Activated CD8-positive, alpha-beta T cell treated with anti-CD3 and anti-CD28 coated beads, Interleukin-2, amount 10 ng/mL, durations not matched to agents 7 days and 5 days (primary cell): ENCODE measurements at places on chromosomes 7 and 10. TPM values are rescaled to one million over a fixed set of nuclear protein-coding genes. Genes with fewer than 3 reads are reported as not detected.

Gene MUC3A
- not detected for total RNA-seq

Gene SPDYE2
- not detected for total RNA-seq

DNA sequence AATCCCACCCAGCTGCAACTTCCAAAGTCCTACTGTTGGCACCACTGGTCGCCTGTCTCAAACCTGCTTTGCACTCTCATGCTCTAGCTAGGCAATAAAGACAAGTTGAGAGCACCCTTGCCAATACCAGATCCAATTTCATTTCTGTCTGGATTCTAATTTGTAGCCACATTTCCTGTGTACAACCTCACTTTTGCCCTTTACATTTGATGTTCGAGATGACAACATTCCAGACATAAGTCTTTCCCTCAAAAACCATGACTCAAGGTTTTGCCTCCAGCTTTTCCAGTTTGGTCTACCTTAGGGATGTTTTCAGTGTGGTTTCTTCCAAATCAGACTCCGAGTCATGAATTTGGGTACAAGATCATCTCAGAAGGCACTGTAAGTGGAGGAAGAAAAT is 309.0 kb downstream of the GPAM start:
- H3K27me3 ChIP-seq = no peaks in the 10 kb centered on the region
- no peaks in the 10 kb centered on the region for H3K36me3 ChIP-seq
- no peak overlapping the region for H3K4me3 ChIP-seq
- DNase-seq = no peak
- H3K4me1 ChIP-seq = peaks cover 4% of the 10 kb centered on the region

DNA sequence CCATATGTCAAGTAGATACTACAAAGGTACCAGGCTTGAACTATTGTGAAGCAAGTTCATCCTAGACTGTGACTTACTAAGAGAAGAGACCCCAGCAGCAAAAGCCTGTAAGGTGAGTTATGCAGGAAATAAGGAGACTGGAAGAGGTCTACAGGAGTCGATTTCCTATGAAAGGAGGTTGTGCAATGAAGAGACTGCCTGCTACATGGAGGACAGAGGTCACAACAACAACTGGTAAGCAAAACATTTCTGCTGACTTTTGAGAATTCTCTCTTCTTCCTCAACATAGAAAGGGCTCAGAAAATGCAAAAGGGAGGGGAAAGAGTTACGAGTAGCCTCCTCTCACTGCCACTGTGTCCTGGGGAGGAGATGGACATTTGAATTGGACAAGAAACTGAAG is 42.4 kb downstream of the PDK4 start:
- H3K4me1 ChIP-seq = no peaks in the 10 kb centered on the region
- DNase-seq = no peak
- H3K36me3 ChIP-seq = no peaks in the 10 kb centered on the region
- no peak overlapping the region for H3K27ac ChIP-seq
- H3K4me3 ChIP-seq = no peak overlapping the region
- peaks cover 6% of the 10 kb centered on the region for H3K27me3 ChIP-seq

DNA sequence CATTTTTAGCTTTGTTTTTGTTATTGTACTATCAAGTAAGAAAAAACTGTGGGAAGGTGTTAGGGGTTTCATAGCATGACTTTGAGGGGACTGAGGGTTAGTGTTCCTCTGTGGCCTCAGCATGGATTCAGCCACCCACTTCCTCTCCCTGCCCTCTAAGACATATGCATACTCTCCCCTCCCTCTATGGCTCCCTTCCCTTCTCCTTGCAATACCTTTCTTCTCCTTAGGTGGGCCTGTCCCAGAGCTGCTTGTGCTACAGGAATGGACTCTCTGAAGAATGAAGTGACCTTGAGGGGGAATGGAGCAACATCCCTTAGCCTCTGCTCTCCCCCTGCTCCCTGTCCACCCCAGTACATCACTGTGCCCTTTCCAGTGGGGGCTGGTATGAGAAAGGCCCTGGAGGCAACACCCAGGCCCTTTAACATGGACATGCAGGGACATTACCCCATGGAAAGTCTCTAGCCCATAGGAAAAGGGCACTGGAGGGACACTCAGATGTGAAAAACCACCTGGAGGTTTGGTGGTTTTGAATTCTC is 22.4 kb downstream of the CDH23 start:
- H3K4me1 ChIP-seq = no peaks in the 10 kb centered on the region
- H3K36me3 ChIP-seq = no peaks in the 10 kb centered on the region
- no peak overlapping the region for H3K27ac ChIP-seq
- no peak overlapping the region for H3K4me3 ChIP-seq
- no peak for DNase-seq
- peaks cover 18% of the 10 kb centered on the region for H3K27me3 ChIP-seq

- no peak for DNase-seq
- H3K36me3 ChIP-seq = no peaks in the 10 kb centered on the region
- H3K4me3 ChIP-seq = no peak overlapping the region
- H3K27me3 ChIP-seq = peaks cover 3% of the 10 kb centered on the region
Measured at GRCh38 chr10:77036993-77037734, 600.4 kb downstream of the KCNMA1 start.

DNA sequence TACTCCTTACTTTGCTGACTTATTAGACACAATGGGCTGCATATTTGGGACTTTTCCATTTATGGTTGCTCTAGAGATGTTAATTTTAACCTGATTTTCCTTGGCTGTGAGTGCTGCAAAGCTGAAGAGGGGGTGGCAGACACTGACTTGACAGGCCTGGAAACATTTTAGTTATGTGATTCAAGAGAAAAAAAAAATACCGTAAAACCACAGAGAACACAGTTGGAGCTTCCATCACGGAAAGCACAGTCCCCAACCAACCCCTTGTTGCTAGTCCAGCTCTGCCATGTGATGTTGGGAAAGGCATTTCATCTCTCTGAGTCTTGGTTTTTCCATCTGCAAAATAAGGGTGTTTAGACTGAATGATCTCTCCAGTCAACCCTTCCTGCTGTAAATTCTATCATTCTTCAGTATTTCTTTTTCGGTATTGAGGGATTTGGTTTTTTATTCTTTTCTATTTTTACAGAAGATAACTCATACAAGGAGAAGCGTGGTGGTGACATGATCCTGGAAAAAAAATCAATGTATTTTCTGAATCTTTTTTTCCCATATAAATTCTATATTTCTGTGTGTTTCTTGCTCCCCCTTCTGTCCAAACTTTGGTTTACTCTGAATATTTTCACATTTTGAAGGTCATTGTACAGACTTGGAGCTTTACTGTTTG is 246.1 kb downstream of the REEP3 start:
- H3K4me1 ChIP-seq = no peaks in the 10 kb centered on the region
- no peak overlapping the region for H3K4me3 ChIP-seq
- no peak for DNase-seq
- no peaks in the 10 kb centered on the region for H3K36me3 ChIP-seq

GRCh38 chr7:120933475-120933874 is 17.1 kb upstream of the ING3 start:
- H3K4me3 ChIP-seq = no peak overlapping the region
- H3K27me3 ChIP-seq = peaks cover 5% of the 10 kb centered on the region
- no peaks in the 10 kb centered on the region for H3K36me3 ChIP-seq
- no peaks in the 10 kb centered on the region for H3K4me1 ChIP-seq
- no peak for DNase-seq

DNA sequence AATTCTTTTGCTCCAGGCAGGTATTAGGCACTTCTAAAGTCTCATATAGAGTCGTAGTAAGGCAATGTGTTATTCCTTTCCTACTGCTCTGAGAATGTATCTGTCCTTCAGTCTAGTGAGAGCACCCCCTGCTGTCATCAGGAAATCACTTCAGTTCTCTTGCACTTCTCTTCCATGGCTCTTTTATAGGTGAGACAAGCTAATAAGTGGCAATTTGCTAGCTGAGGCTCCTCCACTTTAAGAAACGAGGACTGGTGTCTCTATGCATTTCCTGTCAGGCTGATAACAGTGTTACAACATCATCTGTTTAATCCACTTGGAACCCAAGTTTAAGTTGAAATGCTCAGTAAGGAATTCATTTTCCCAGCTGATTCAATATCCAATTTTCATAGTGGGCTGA is 350.6 kb downstream of the TFEC start:
- DNase-seq = peak; percentile 22
- no peak overlapping the region for H3K4me3 ChIP-seq
- no peaks in the 10 kb centered on the region for H3K36me3 ChIP-seq
- H3K27ac ChIP-seq = no peak overlapping the region

DNA sequence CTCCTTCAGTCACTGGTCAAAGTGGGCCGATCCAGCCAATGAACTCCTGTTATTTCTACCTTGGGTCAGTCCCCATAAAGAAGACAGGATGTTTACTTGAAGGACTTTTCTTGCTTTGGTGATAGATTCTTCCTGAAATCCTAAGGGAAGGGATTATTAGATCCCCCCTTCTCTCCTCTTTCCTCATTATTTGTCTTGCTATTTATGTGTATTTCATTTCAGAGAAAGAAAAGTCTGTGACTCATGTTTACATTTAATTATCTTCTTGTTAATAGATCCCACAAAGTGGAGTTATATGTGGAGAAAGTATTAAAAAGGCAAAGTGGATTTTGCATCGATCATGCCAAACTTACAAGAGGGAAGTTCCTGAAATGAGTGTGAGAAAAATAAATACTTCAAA is 341.5 kb downstream of the PHTF2 start:
- no peaks in the 10 kb centered on the region for H3K27me3 ChIP-seq
- no peak overlapping the region for H3K27ac ChIP-seq
- no peaks in the 10 kb centered on the region for H3K36me3 ChIP-seq
- DNase-seq = no peak

DNA sequence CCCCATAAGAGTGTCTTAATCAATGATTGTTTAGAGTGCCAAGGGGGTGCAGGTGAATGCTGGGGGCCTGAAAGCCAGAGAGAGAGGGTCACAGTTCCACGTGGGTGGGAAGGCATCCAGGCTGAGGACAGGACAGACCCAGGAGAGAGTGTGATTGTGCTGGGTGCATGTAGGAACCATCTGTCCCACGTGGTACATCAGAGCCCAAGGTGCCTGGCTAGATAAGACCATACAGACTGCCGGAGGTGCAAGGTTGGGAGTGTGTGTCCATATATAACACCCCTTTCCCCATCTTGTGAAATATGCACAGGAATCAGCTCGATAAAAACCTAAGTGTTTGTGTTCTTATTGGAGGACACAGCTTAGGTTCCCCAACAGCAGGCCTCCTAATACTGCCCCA is 85.5 kb downstream of the WIPF3 start:
- H3K27ac ChIP-seq = no peak overlapping the region
- no peaks in the 10 kb centered on the region for H3K36me3 ChIP-seq
- H3K4me3 ChIP-seq = no peak overlapping the region

- peaks cover 32% of the 10 kb centered on the region for H3K36me3 ChIP-seq
- H3K27me3 ChIP-seq = no peaks in the 10 kb centered on the region
- H3K4me1 ChIP-seq = peaks cover 28% of the 10 kb centered on the region
- no peak overlapping the region for H3K4me3 ChIP-seq
- no peak overlapping the region for H3K27ac ChIP-seq
- DNase-seq = no peak
Measured at GRCh38 chr10:102401735-102402511, 6.4 kb downstream of the NFKB2 start.

- no peak overlapping the region for H3K27ac ChIP-seq
- peaks cover 12% of the 10 kb centered on the region for H3K4me1 ChIP-seq
- peaks cover 9% of the 10 kb centered on the region for H3K27me3 ChIP-seq
- no peak overlapping the region for H3K4me3 ChIP-seq
- H3K36me3 ChIP-seq = no peaks in the 10 kb centered on the region
- no peak for DNase-seq
Measured at GRCh38 chr10:44006771-44007170, 358.1 kb upstream of the ZNF32 start.
